ENCODE measurements at places on chromosomes 16 and 17. TPM values are rescaled to one million over a fixed set of nuclear protein-coding genes. Genes with fewer than 3 reads are reported as not detected.

DNA sequence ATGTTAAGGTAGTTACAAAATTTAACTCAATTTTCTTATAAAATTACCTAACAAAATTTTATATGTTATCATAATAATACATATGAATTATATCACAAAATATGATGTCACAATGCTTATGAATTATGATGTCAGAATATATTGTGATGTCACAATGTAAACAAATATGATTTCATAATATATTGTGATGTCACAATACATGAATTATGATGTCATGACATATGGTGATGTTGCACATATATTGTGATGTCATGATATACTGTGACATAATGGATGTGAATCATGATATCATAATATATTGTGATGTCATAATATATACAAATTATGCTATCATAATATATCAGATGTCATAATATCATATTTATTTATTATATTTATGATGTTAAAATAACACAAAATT, 1879.9 kb downstream of the TP53TG3F start:
- no peaks in the 10 kb centered on the region for H3K36me3 ChIP-seq
- H3K27ac ChIP-seq = no peak overlapping the region
- H3K4me1 ChIP-seq = no peaks in the 10 kb centered on the region
- H3K4me3 ChIP-seq = no peak overlapping the region
- H3K27me3 ChIP-seq = no peaks in the 10 kb centered on the region

GRCh38 chr17:66964930-66965800, 658 bp downstream of the CACNG4 start:
- no peaks in the 10 kb centered on the region for H3K36me3 ChIP-seq
- no peak for DNase-seq
- peak overlapping the region; percentile 56 for H3K4me3 ChIP-seq
- no peak overlapping the region for H3K27ac ChIP-seq
- peaks cover 44% of the 10 kb centered on the region for H3K27me3 ChIP-seq

Gene CCL3
- total RNA-seq = 2,440 TPM

- H3K27me3 ChIP-seq = no peaks in the 10 kb centered on the region
- no peaks in the 10 kb centered on the region for H3K4me1 ChIP-seq
- no peak overlapping the region for H3K27ac ChIP-seq
Observed at GRCh38 chr17:12709063-12709462, 43.4 kb downstream of the MYOCD start.

DNA sequence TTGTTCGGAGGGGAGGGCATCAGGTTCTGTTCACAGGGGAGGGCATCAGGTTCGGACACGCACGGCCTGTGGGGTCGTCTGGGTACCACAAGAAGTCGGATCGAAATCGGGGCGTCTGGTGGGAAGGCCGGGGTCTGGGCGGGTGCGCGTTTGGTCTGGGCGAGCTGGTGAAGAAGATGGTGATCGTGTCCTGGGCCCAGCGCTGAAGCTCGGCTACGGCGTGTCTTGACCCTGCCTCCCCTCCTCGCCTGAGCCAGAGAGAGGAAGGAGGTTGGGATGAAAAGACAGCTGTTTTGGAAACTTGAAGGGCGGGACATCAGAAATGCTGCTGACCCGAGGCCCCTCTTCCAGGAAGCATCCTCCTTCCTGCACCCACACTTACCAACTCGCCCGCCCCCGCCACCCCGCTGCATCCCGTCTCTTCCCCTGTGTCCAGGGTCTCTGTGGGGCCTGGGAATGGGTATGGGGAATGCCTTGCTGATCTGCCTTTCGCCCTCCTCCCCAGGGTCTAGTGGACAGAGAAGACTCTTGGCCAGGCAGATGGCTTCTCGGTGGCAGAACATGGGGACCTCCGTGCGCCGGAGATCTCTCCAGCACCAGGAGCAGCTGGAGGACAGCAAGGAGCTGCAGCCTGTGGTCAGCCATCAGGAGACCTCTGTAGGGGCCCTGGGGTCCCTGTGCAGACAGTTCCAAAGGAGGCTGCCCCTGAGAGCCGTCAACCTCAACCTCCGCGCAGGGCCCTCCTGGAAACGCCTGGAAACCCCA, 498 bp downstream of the PIMREG start:
- H3K27me3 ChIP-seq = peaks cover 3% of the 10 kb centered on the region
- H3K36me3 ChIP-seq = no peaks in the 10 kb centered on the region
- DNase-seq = peak; percentile 57
- H3K4me1 ChIP-seq = peaks cover 13% of the 10 kb centered on the region
- peak overlapping the region; percentile 92 for H3K4me3 ChIP-seq

Gene C16orf89
- total RNA-seq = not detected

Gene EVPL
- total RNA-seq = 0.64 TPM

DNA sequence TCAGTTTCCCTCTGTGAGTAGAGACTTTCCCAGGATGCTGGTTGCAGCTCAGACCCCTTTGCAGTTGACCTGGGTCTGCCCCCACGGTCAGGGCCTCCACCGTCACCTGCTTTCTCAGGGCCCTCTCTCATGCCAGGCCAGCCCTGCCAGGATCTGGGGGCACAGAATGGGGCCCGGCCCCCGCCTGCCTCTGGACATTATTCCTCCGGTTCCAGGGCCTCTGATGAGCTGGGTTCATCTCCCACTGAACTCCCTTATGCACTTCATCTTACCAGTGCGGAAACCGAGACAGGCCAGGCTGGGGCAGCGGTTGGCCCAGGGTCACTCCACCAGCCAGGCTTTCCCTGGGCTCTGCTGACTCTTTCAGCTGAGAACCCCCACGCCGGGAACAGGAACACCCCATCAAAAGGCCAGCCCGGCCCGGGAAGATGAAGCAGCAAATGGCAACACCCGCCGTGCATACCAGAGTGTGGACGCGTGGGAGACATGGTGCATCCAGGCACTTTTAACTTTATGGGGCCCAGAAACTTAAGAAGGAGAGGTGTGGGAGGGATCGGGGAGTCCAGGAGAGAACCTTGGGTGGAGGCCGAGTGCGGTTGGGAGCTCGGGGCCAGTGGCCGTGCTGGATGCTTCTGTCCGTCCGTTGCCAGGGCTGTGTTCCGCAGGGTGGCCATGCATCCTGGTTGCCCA, 19.9 kb downstream of the ZNF469 start:
- H3K4me3 ChIP-seq = no peak overlapping the region
- no peak for DNase-seq
- no peaks in the 10 kb centered on the region for H3K27me3 ChIP-seq
- H3K27ac ChIP-seq = no peak overlapping the region

DNA sequence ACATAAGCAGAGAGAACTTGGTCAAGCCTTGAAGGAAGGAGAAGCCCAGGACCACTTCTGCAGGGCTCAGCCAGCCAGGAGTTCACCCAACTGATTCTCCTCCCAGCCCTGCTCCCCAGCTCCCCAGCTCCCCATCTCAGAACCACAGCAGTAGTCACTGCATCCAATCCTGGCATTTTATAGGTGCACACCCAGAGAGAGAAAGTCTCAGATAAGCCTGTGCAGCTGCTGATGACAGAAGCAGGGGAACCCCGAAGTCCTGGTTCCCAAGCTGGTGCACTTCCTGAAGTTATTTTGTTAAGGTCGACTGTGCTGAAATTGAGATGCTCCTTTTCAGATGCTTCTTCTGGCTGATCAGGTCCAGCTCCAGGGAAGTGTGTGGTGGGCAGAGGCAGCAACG, 6.6 kb downstream of the RNF112 start:
- DNase-seq = no peak
- peak overlapping the region; percentile 25 for H3K27ac ChIP-seq
- no peaks in the 10 kb centered on the region for H3K27me3 ChIP-seq
- no peaks in the 10 kb centered on the region for H3K36me3 ChIP-seq
- H3K4me3 ChIP-seq = no peak overlapping the region

Gene SPATA2L
- 6.8 TPM for total RNA-seq
